ENCODE measurements at places on chromosomes 2 and 18. TPM values are rescaled to one million over a fixed set of nuclear protein-coding genes. Genes with fewer than 3 reads are reported as not detected.

GRCh38 chr2:132804051-132804450 is 134.0 kb upstream of the LYPD1 start:
- DNase-seq, result no peak

DNA sequence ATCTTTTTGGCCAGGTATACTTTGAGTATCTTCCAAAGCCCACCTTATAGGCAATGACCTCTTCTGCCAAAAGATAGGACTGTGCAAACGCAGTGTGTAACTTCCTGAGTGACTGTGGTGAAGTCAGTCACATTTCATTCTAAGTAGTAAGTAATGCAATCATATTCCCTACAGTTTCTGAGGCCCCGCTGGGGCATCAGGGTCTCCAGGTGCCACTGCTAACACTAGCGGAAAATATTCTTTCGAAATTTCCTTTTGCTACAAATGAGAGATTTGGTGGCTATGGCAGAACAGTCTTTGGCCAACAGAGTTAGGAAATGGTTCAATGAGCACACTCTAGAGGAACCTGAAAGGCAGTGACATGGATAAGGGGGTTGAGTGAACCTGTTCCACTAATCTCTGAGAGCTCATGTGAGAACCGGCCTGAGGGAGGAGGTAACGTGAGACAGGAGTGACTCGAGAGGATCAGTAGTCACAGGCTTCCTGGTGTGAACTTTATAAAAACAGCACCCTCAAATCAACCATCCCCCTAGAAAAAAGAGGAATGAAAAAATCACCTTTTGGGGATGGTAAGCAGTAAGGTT is 102.6 kb upstream of the LPIN2 start:
- DNase-seq, result no peak

DNA sequence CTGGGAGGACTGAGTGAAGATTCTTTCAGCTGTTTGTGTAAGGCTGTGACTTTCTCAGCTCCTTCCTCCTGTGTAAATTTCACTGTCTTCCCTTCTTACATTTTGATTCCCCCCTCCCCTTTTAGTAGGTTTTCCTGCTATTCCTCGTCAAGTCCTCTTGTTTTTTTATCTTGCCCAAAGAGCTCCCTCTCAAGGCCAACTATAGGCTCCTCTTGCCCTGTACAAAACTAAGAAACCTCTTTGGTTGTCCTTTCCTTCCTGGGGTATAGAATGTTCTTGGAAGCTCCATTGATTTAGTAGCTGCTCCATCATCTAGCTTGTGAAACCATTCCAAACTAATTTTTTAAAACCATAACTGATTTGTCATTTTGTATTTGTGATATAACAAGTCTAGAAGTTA is 7.3 kb downstream of the CCDC121 start:
- DNase-seq, result no peak

Gene MC4R
- not detected for total RNA-seq

GRCh38 chr2:104444889-104445288 is 409.0 kb upstream of the POU3F3 start:
- DNase-seq, result no peak

Gene SPDYA
- 4.5 TPM for total RNA-seq

- DNase-seq, result no peak
Observed at GRCh38 chr2:39516347-39517101, 79.4 kb upstream of the MAP4K3 start.

Gene MYL12B
- total RNA-seq, result 199 TPM

Gene RIF1
- 73.3 TPM for total RNA-seq

Gene SKOR2
- total RNA-seq, result not detected

- DNase-seq, result no peak
Observed at GRCh38 chr2:130829015-130829414, 7.7 kb upstream of the ARHGEF4 start.

DNA sequence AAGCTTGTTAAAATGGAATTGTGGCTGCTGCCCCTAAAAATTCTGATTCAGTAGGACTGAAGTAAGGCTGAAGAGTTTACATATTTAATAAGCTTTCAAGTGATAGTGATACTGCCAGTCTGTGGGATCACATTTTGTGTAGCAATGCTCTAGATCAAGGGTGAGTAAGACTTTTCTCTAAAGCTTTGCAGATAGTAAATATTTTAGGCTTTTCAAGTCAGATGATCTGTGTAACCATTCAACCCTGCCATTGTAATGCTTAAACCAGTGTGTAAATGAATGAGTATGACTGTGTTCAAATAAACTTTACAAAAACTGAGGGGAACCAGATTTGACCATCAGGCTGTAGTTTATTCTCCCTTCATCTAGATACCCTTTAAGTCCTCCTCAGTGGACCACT is 92.7 kb downstream of the PIK3C3 start:
- no peak for DNase-seq

Gene FOXI3
- not detected for total RNA-seq

DNA sequence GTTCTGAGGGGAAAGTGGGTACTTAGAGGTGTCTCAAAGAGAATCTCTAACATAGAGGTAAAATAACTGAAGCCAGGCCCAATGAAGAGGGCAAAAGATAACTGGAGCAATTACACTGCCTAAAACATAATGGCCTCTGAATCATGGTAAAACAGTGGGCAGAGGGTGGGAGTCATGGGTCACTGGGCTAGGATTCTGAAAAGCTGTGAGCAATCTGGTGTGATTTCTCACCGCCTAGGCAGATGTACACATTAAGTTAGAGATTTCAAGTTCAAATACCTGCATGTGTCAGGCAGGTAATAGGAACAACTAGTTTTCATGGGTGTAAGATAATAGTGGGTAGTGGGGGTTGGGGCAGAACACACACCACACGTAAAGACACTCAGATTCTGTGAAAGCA is 45.6 kb downstream of the INSIG2 start:
- DNase-seq, result no peak

GRCh38 chr2:71101656-71102055 is 28.4 kb downstream of the MCEE start:
- no peak for DNase-seq

- no peak for DNase-seq
Observed at GRCh38 chr18:62939433-62939832, 224.1 kb downstream of the PHLPP1 start.

DNA sequence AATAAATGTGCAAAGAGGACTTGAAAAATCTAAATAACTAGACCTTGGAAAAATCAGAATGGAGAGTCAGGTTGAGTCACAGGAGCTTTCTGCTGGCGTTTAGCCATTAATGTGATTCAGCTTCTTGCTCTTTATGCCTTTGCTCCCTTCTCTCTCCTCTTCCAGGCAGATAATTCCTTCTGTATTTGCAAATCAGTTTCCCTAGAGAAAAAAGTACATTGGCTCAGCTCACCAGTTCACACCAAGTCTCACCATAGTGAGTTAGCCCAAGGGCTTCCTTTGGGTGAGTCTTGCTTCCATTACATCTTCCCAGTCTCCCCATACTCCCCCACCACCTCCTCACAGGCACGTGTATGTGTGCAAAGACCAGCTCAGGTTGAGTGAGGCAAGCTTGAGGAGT is 73.6 kb downstream of the CYBRD1 start:
- no peak for DNase-seq

Gene SLC16A14
- 0.12 TPM for total RNA-seq

DNA sequence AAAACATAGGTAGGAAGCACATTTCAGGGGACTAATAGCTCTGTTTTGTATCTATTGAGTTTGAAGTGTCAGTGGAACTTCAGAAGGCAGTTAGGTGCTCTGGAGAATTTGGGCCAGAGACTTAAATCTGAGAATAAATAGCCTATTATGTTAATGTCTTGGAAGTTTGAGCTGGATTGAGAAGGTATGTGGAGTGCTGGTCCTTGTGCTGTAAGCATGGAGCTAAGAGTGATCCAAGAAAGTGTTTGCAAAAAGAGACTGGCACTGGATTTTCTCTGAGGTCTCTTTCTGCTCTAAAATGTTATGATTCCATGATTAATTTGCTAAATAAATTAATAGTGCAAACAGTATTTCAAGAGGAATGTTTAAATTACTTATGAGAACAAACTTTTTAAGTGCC is 63.3 kb downstream of the ICOS start:
- no peak for DNase-seq

Gene MOCOS
- total RNA-seq, result 0.12 TPM

DNA sequence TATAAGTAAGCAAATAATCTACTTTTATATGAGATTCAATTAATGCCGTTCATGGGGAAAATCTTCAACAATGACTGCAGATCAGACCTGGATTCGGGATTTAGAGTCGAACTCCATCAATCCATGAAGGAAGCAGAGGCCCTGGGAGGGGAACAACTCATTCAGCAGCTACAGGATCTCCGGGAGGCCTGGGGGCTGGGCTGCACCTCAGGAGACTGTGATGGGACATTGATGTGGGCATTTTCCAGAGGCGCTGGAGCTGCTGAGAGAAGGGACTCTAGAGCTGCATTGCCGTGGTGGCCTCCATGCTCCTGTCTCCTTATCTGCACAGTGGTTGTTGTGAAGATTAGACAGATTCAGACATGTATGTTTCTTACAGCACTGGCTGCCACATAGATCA is 76.9 kb downstream of the MYT1L start:
- DNase-seq, result no peak

GRCh38 chr18:65792456-65793074 is 41.8 kb downstream of the CDH7 start:
- no peak for DNase-seq

GRCh38 chr18:73879766-73880165 is 267.9 kb downstream of the FBXO15 start:
- no peak for DNase-seq

DNA sequence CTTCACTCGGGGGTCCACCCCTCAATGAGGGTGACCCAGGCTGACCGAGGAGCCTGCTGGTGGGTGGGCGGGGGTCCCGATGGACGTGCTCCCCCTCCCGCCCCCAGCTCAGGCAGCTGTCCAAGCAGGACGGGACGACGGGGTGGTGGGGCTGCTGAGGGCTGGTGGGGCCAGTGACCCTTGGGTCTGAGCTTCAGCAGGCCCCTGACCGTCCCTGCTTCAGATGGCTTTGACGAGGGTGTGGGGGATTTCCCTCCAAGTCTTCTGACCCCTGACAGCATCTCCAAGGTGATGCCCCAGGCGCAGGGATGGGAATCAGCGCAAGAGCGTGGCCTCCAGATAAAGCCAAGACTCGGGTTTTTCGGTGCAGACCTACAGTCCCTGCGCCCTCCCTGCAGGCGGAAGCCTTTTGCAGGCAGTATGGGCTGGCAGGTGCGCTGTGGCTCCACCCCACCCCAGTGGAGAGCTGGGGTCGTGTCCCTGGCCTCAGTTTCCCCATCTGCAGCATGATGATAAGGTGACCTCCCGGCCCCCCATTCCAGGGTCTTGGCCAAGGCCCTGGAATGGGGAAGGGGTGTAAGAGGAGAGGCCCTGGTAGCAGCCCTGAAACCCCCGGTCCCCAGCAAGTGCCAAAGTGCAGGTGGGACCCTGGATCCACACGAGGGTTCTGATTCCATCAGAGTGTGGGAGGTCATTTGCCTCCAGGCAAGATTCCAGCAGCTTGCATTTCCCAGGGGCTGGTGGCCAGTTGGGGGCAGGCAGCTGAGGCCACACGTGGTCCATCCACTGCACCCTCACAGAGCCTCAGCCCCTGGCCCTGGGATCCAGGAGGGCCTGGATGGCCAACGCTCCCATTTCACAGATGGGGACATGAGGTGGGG is 8.7 kb downstream of the CROCC2 start:
- DNase-seq, result no peak

DNA sequence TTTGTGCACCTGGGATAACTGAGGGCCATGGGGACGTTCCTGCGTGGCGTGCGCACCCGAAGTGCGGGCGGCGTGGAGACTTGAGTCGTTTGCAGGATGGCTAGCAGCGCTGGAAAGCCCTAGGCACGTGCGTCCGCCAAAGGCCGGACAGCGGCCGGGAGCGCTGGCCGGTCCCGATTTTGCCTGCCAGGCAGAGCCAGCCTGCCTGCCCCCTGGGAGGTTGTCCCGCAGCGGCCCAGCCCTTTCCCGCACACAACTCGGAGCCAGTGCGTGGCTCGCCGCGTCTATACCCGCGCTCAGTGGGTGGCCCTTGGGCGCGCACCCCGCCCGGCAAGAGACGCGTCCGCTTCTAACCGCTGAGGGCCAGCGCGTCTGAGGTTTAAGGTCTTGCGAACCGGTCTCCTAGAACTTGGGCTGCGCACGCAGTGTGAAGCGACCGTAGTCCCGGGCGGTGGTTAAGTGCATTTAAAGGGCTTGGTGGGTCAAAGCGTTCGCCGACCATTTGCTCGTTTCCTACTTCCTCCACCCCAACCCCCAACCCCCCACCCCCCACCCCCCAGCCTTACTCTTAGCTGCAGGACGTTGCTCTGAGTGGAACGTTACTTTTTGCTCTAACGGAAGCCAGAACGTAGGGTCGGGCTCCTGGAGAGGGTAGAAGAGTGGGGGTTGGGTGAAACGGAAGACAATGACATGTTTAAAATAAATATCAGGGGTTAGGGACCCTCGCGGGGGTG is 627 bp downstream of the CDCA7 start:
- peak; percentile 15 for DNase-seq

Gene TMEM247
- total RNA-seq, result not detected

Gene RAB12
- 20.7 TPM for total RNA-seq

Gene CIDEA
- total RNA-seq, result not detected

Gene RIT2
- not detected for total RNA-seq

- no peak for DNase-seq
Observed at GRCh38 chr18:67875944-67876343, 359.4 kb upstream of the DSEL start.

- DNase-seq, result no peak
Observed at GRCh38 chr2:149224543-149224942, 105.8 kb upstream of the LYPD6 start.

GRCh38 chr2:147937744-147938349 is 82.7 kb downstream of the ORC4 start:
- DNase-seq, result peak; percentile 31

DNA sequence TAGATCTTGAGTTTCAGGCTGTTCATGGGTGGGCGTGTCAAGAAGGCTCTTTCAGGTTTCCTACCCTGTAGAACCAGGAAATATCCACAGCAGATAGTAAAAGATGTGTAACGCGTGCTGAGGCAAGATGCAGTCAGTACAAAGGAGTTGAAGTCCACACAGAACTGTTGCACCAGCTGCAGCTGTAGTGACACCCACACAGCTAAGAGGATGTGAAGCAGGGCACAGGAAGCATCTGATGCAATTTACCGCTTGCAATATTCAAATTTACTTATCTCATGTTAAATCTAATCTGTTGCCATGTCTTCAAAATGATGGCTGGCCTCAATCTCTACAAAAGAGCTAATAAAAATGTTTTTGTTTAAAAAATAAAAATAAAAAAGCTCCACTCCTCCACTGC is 132.8 kb downstream of the ARHGAP15 start:
- DNase-seq, result peak; percentile 72

Gene IL1B
- total RNA-seq, result 0.81 TPM

DNA sequence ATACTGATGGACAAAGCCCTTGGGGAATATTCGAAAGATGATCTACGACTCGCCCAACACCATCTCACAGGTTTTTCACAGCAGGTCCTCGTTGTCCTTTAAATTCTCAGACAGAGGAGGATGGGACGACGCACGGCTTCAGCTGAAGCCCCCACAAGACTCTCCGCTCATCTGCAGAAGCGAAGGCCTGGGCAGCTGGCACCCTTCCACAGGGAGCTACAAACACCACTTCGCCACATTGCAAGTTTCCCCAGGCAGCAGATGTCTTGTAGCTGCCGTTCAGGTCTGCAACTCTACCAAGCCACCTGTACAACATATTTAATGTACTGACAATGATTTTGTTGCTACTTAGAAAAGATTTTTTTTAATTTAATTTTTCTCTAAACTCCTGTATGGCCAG is 642.9 kb downstream of the ZEB2 start:
- no peak for DNase-seq

- DNase-seq, result no peak
Observed at GRCh38 chr18:50334546-50335152, 40.2 kb upstream of the SKA1 start.

Gene RGPD3
- total RNA-seq, result 0.47 TPM
